NCI-H2081 treated with DMSO at 0.1 percent for 48 hours (cell line): ENCODE measurements at places on chromosomes 6 and 20.

GRCh38 chr6:110360676-110361075 lies 2.5 kb upstream of the METTL24 start:
- DNase-seq, result no peak

DNA sequence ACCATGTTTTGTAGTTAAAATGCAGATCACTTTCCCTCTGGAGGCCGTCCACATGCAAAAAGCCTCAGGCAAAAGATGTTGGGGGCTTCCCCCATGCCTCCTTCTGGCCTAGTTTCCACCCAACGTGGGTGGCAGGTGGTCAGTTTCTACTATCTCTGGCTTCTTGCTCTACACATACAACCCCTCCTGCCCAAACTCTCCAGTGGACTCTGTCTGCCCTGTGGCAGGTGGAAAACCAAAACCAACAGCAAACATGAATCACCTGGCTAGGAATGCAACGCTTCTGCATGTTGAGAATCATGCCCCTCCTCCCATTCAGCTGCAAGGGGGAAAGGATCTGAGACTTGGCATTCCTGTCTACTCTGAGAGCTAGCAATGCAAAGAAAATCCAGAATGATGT lies 94.8 kb downstream of the MBOAT1 start:
- no peak for DNase-seq

DNA sequence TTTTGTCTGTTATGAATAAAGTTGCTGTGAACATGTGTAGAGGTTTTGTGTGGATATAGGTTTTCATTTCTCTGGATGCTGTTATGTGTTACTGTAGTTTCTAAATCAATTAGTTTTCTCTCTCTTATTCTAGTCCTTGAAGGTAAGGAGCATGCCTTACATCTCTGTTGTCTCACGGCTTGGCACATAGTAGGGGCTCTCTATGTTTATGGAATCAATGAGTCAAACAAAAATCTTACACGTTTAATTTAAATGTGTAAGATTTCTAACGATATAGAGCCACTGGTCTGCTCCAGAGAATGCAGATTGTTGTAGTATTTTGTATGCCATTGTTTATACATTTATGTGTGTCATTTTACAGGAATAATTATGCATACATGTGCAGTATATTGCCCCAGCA lies 15.3 kb upstream of the DHX35 start:
- no peak for DNase-seq

GRCh38 chr6:108260126-108260808 lies 573 bp downstream of the SNX3 start:
- no peak for DNase-seq

DNA sequence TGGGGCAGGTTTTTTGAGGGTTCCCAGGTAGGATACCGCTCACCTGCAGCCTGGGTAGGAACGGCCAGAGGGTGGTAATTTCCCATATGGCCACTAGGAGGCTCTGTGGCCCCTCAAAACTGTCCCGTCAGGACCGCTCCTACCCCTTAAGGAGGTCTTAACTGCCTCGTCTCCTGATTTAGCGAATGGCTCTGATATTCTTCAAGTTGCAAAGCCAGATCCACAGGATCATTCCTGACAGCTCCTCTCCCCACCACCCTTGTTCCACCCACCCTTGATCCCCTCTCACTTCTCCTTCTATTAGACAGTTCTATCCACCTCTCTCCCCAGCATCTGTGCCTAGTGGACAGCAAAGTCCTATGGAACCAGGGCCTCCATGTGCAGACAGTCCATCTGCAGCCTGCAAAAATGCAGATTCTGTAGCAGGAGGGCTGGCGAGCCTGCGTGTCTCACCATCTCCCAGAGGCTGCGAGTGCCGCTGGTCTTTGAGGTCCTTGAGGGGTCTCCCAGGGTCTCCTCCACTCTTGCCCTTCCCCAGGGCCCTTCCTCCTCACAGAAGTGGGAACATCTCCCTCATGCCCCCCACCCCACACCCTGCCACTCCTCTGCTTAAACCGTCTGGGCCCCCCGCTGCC lies 34.3 kb upstream of the ZBP1 start:
- no peak for DNase-seq

- DNase-seq, result peak; percentile 34
Measured at GRCh38 chr20:16803965-16804792, 56.0 kb downstream of the OTOR start.

- DNase-seq, result no peak
Measured at GRCh38 chr6:100001915-100002388, 7.9 kb upstream of the MCHR2 start.

DNA sequence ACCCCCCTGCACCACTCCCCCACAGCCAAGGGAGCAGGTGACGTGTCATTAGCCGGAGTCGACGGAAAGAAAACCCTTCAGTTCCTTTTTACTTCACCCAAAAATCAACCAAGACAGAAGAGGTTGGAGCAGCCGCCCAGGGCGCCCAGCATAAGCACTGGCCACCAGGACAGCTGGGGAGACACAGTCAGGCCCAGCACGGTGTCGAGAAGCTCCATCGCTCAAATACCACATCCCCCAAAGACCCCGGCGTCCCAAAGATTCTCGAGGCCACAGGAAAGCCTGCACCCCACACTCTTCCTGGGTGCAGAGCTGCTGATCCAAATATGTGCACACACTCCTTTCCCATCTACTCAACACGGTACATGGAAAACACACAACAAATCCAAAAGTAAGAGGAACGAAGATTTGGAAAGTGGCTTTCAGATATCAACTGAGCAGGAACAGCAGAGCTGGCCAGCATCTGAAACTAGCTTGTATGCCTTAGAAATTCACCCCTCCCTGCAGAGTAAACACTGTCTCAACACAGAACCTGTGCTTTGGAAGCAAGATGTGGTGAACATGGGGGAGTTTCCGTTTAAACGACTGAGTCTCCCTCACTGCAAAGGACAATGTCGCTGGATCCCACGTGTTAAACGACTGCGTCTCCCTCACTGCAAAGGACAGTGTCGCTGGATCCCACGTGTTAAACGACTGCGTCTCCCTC lies 54.6 kb downstream of the DLL1 start:
- DNase-seq, result no peak

- no peak for DNase-seq
Measured at GRCh38 chr6:70110126-70111022, 192.5 kb downstream of the COL9A1 start.

- no peak for DNase-seq
Measured at GRCh38 chr6:112480553-112480952, 133.4 kb downstream of the RFPL4B start.

- peak; percentile 45 for DNase-seq
Measured at GRCh38 chr6:54717849-54718455, 128.6 kb upstream of the FAM83B start.

- no peak for DNase-seq
Measured at GRCh38 chr6:110282412-110282811, 75.7 kb downstream of the METTL24 start.

GRCh38 chr6:110358553-110359160 lies 508 bp upstream of the METTL24 start:
- DNase-seq, result no peak

- DNase-seq, result no peak
Measured at GRCh38 chr6:18585032-18585573, 198.0 kb downstream of the RNF144B start.

DNA sequence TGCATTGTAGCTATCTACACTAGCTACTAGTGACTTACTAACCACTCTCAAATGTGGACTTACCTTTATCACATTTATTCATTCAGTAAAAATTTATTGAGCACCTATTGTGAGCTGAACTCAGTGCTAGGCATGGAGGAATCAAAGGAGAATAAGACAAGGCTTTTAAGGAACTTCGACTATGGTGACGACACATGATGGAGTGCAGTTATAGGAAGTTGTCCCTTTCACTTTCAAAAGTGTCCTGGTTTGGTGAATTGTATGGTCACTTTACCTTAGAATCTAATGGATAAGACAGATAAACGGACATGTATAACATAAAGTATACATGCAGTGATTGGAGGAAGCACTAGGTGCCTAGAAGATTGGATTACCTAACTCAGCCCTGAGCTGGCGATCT lies 4.3 kb downstream of the AKAP7 start:
- no peak for DNase-seq
